ENCODE measurements at places on chromosomes 1 and 21.
A peak's percentile ranks its signal among the peaks of the same experiment; 100 is the strongest.

GRCh38 chr1:36955016-36955415 is 79.3 kb downstream of the GRIK3 start:
- no peak overlapping the region for H3K4me3 ChIP-seq
- no peaks in the 10 kb centered on the region for H3K36me3 ChIP-seq
- no peak overlapping the region for H3K27ac ChIP-seq
- no peaks in the 10 kb centered on the region for H3K4me1 ChIP-seq
- H3K27me3 ChIP-seq: no peaks in the 10 kb centered on the region

GRCh38 chr1:8217011-8217711 is 100.8 kb upstream of the SLC45A1 start:
- no peaks in the 10 kb centered on the region for H3K27me3 ChIP-seq
- peak overlapping the region; percentile 61 for H3K27ac ChIP-seq
- no peak for DNase-seq
- peak overlapping the region; percentile 45 for H3K4me3 ChIP-seq
- H3K4me1 ChIP-seq: no peaks in the 10 kb centered on the region

DNA sequence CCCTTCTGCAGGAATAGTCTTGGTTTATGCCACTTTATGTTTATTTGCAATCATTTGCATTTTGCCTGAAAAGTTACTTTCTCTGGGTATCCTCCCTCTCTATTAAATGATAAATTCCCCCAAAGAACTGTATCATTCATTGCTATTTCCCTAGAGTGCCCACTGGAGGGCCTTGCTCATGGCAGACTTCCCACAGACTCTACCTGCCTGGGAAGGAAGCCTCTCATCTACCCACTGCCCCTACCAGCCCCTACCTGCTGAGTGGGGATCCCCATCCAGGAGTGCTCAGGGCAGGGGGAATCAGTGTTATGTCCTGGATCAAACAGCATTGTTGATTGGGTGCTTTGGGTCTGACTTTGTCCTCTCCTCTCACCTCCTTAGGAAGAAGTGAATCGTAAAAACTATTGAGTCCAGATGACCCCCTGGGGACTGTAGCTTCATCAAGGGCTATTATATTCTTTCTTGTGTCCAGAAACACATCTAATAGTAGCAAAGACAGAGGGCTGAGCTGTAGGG is 6.8 kb upstream of the LRRN2 start:
- H3K4me1 ChIP-seq: no peaks in the 10 kb centered on the region
- DNase-seq: no peak
- no peaks in the 10 kb centered on the region for H3K36me3 ChIP-seq
- H3K4me3 ChIP-seq: no peak overlapping the region
- no peak overlapping the region for H3K27ac ChIP-seq

- H3K4me3 ChIP-seq: no peak overlapping the region
- no peaks in the 10 kb centered on the region for H3K27me3 ChIP-seq
- H3K27ac ChIP-seq: no peak overlapping the region
- DNase-seq: no peak
- no peaks in the 10 kb centered on the region for H3K36me3 ChIP-seq
- H3K4me1 ChIP-seq: no peaks in the 10 kb centered on the region
Measured at GRCh38 chr1:239574112-239574511, 187.7 kb downstream of the CHRM3 start.

DNA sequence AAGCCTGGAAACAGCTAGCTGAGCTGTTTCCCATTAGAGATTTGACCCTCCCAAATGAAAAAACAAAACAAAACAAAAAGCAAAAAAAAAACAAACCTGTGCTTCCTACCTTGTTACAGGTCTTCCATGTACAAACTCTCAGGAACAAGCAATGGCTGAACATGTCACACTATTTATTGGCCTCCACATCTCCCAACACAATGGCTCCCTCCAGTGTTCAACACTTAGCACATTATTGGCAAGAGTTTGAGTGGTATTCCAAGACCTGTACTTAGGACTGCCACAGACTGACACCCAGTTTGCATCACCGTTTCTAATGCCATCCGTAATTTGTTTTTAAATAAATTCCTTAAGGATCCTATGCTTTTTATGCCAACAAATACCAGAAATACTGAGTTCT is 195.0 kb upstream of the OLFM3 start:
- DNase-seq: no peak
- no peaks in the 10 kb centered on the region for H3K27me3 ChIP-seq
- no peak overlapping the region for H3K4me3 ChIP-seq
- H3K36me3 ChIP-seq: no peaks in the 10 kb centered on the region
- H3K4me1 ChIP-seq: no peaks in the 10 kb centered on the region

DNA sequence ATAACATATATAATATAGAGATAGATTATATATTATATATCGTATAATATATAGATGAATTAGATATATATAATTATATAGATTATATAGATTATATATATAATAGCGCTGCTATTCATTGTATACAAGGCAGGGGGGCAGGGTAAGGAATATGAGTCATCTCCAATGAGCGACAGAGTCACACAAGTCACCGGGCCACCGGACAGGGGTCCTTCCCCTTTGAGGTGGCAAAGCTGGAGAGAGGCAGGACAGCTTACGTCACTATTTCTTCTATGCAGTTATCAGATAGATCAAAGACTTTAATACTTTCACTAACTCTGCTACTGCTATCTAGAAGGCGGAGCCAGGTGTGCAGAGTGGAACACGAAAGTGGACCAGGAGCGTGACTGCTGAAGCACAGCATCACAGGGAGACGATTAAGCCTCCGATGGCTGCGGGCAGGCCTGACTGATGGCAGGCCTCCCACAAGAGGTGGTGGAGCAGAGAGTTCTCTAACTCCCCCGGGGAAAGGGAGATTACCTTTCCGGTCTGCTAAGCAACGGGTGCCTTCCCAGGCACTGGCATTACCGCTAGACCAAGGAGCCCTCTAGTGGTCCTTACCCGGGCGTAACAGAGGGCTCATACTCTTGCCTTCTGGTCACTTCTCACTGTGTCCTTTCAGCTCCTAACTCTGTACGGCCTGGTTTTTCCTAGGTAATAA is 2154.7 kb downstream of the MRPL39 start:
- H3K4me3 ChIP-seq: no peak overlapping the region
- H3K27me3 ChIP-seq: no peaks in the 10 kb centered on the region
- no peaks in the 10 kb centered on the region for H3K4me1 ChIP-seq
- DNase-seq: no peak

GRCh38 chr1:231162970-231163829 is 1.3 kb downstream of the TRIM67 start:
- H3K36me3 ChIP-seq: no peaks in the 10 kb centered on the region
- H3K27me3 ChIP-seq: peaks cover 8% of the 10 kb centered on the region
- no peak overlapping the region for H3K27ac ChIP-seq
- peak overlapping the region; percentile 55 for H3K4me3 ChIP-seq
- no peak for DNase-seq

GRCh38 chr1:6807782-6808181 is 22.5 kb downstream of the CAMTA1 start:
- H3K27ac ChIP-seq: no peak overlapping the region
- H3K4me3 ChIP-seq: no peak overlapping the region
- no peaks in the 10 kb centered on the region for H3K36me3 ChIP-seq
- no peaks in the 10 kb centered on the region for H3K27me3 ChIP-seq

- no peak overlapping the region for H3K4me3 ChIP-seq
- H3K27me3 ChIP-seq: no peaks in the 10 kb centered on the region
- no peaks in the 10 kb centered on the region for H3K4me1 ChIP-seq
Measured at GRCh38 chr1:41754540-41754939, 164.2 kb downstream of the HIVEP3 start.

GRCh38 chr1:174967845-174968705 is 31.7 kb upstream of the CACYBP start:
- no peak overlapping the region for H3K4me3 ChIP-seq
- H3K27me3 ChIP-seq: no peaks in the 10 kb centered on the region
- H3K4me1 ChIP-seq: peaks cover 26% of the 10 kb centered on the region
- no peaks in the 10 kb centered on the region for H3K36me3 ChIP-seq
- no peak for DNase-seq

DNA sequence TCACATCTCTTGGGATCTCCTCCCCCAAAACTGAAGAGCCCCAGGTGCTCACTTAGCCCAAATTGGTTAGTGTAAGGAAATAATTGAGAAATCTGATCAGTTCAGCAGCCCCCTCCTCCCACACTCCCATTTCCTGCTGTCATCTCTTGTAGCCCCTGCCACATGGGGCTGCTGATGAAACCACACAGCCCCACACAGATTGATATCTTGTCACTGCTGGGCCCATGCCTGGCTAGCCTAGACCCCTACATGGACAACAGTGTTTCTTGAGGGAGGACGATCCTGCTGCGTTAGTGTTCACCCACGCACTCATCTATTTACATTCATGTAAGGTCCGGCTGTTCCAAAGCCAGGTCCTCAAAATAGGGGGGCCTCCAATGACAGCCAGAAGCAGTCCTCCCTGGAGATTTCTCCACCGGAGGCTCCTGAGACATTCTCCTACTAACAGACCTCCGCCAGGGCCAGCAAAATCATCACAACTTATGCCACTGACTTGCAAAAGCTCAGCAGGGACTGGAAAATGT is 23.9 kb upstream of the RXRG start:
- no peaks in the 10 kb centered on the region for H3K36me3 ChIP-seq
- no peaks in the 10 kb centered on the region for H3K4me1 ChIP-seq
- H3K27me3 ChIP-seq: no peaks in the 10 kb centered on the region
- no peak for DNase-seq
- no peak overlapping the region for H3K27ac ChIP-seq

Measured in ascending aorta (tissue), 2 donors.